HepG2 (cell line): ENCODE measurements at places on chromosomes 5 and 9. TPM values are rescaled to one million over a fixed set of nuclear protein-coding genes. Genes with fewer than 3 reads are reported as not detected.

GRCh38 chr5:36239370-36240293, 2.1 kb downstream of the NADK2 start:
- peak; percentile 84 for DNase-seq

DNA sequence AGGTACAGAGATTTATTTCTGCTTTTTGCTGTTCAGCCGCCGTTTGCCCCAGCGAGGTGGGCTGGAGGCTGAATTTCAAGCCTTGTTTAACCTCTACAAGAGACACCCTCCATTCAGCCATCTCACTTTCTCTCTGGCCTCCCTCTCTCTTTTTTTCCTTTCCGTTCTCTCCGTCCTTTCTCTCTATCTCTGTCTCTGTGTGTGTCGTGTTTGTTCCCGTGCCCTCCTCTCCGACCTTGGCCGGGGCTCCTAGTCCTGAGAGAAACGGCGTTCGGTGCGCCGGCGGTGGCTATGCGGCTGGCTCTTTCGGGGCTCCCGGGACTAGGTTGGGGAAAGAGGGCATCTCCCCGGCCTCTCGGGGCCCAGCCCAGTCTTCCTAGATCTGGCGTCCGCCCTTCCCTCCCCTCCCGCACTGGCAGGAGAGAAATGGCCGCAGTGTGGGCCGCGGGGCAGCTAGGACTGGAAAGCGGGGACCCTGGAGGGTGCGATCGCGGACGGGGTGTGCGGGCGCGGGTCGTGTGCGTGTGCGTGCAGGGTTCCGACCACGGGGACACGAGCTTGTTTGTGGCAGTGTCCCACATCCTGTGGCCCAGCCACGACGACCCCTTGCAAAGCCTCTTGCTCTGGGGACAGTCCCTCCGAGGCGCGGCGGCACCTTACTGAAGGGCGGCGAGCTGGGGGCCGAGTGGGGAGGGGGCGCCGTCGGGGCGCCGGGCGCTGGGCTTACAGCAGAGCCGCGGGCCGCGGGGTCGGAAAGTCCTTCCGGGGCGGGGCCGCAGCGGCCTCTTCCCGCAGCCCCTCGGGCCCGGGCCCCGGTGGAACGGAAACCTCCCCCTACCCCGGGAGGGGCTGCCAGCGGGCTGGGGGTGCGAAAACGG, 5.7 kb downstream of the LHX2 start:
- DNase-seq, result no peak

- peak; percentile 54 for DNase-seq
These were observed 121.2 kb upstream of the LPCAT1 start for GRCh38 chr5:1644810-1645571.

RNF224 gene
- 0.09 and 0.10 TPM in 2 replicates for total RNA-seq

SPATA31C1 gene
- total RNA-seq, result not detected in 2 replicates

CATSPER3 gene
- total RNA-seq, result 0.14 and 0.33 TPM in 2 replicates

- peak; percentile 6 for DNase-seq
These were observed 189.0 kb downstream of the PALM2AKAP2 start for GRCh38 chr9:109969011-109969410.

GRCh38 chr5:151141535-151141934, 16.0 kb downstream of the ANXA6 start:
- no peak for DNase-seq

MARCOL gene
- not detected in 2 replicates for total RNA-seq

TRIM36 gene
- 2.0 and 2.4 TPM in 2 replicates for total RNA-seq

- DNase-seq, result no peak
These were observed 31.5 kb upstream of the SPRY4 start for GRCh38 chr5:142356349-142356715.

- DNase-seq, result no peak
These were observed 69.8 kb downstream of the ASTN2 start for GRCh38 chr9:117344892-117345660.

CTSV gene
- 6.0 and 12.6 TPM in 2 replicates for total RNA-seq

KIF4B gene
- total RNA-seq, result 0.04 and 0.11 TPM in 2 replicates

DNA sequence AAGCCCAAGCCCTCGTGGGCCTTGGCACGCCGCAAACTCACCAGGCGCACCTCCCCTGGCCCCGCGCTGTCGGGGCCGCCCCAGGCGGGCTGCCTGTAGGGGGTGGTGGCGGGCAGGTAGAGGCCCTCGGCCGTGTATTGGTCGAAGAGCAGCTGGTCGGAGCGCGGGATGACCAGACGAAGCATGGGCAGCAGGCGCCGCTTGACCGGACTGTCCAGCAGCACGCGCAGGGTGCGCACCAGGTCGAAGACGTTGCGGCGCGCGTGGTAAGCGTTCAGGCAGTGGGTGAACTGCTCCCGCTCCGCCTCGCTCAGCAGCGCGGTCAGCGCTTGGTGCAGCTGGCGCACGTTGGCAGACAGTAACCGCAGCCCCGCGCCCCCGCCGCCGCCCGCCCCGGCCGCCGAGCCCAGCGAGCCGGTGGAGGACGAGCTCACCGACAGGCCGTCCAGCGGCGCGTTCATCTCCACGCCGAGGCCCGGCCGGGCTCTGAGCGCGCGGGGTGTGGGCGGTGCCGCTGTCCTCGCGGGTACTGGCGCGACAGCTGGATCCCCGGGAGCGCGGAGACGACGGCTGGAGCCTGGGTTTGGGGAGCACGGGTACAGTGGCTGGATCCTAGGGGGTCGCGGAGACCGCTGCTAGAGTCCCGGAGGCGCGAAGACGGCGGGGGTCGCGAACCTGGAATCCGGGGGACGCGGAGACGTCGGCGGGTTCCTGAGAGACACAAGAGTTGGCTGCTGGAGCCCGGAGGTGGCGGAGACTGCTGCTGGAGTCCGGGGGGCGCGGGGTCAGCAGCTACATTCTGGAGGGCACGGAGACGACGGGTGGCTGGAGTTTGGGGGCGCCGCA, 709 bp downstream of the WHRN start:
- no peak for DNase-seq
